Lung (tissue), 17 donors: ENCODE measurements at places on chromosomes 5 and 9.

DNA sequence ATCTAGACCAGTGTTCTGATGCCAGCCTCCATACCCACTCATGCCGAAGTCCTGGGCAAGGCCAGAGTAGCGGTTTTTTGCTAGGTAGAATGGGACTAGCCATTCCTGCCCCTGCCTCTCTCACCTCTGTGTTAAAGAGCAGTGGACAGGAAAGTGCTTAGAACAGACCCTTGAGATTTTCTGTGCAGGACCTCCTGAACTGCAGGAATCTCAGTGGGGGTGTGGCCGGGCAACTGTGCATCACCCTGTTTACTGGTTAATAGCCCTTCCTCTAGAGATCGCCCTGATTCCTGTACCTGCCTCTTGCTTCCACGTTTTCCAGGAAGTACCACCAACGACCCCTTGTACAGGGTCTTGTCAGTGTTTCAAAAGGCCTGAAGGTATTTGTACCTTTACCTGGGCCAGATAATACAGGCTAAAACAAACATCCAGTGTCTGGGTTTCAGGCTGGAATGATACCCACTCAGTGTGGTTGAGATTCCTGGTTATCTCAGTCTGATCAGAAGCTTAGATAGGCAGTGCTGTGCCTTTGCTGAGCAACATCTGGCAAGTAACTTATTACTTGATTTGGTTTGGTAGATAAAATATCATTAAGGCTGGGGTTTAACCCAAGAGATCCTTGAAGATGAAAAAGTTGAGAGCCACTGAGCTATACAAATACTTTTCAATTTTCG is 65.9 kb downstream of the RGS3 start:
- DNase-seq, result no peak

GRCh38 chr9:82894548-82894947 is 168.4 kb downstream of the RASEF start:
- peak; percentile 10 for DNase-seq

DNA sequence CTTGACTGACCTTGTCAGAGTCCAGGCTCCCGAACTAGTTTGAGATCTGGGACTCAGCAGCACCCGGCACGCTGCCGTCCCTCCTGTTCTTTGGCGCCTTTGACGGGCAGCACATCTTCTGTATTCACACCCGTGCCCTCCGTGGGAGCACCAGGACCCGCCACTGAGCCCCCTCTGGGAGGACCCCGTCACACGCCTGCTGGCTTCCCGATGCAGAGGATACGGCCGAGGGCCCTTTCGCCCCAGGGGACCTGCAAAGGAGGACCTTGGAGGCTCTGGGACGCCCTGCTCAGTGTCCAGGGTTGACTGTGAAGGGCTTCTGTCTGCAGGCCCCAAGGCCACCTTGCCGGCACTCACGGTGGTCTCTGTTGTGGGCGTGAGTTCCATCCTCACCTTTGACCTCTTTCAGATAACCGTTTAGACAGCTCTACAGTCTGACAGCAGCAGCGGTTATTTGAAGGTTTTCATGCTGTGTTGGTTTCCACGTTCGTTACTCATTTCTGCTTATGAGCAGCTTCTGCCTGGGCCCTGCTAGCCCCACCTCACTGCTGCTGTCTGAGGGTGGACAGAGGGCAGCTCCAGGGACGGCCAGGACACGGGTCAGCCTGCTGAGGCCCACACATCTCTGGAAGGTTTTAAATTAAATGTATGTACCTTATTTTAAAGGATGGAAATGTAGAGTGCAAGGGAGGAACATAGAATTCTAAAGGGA is 12.6 kb upstream of the EXOC3 start:
- no peak for DNase-seq

GRCh38 chr5:54820346-54821134 is 164.9 kb downstream of the ESM1 start:
- no peak for DNase-seq

DNA sequence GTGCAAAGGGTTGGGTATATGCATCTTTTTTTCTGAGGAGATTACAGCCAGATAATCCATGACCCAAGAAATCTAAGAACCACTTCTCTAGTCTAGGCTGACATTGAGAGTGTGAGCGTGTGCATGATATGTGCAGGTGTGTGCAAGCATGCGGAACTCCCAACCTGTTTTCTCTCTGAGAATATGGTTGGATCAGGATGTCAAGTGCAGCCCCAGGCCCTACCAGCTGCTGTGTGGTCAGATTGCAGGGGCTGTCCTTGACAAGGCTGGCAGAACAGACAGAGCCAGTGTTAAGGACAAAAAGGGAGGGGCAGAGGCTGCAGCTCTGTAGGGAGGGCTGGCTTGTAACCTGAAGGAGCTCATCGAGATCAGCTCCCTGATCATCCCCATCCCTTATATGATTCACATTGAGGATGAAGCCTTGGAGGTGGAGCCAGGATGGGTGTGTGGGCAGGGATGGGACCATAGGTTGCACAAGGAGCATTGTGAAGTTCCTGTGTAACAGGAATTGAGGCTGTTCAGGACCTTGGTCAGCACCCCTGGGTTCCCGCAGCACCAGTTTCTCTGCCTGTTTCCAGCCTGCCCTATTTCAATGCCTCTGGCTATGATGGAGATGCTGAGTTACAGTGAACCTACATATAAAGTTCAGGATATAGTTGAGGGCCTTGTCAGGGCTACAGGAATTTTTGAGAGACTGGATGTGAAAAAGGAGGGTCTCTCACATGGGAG is 52.6 kb upstream of the ARAP3 start:
- DNase-seq, result peak; percentile 63

DNA sequence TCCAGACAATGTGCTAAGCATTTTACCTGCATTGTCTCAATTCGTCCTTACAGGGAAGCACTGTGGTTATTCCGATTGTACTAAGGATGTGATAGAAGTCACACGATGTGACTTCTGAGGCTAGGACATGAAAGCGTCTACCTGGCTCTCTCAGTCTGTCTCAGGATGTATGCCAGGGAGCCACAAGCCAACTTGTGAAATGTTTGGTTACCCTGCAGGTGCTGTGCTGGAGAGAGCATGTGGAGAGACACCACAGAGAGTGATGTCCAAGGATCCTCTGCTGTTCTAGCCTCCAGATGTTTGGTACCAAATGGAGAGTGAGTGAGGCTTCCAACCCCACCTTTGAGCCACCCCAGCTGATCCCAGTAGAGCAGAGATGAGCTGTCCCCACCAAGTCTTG is 120.1 kb upstream of the IL12B start:
- no peak for DNase-seq

DNA sequence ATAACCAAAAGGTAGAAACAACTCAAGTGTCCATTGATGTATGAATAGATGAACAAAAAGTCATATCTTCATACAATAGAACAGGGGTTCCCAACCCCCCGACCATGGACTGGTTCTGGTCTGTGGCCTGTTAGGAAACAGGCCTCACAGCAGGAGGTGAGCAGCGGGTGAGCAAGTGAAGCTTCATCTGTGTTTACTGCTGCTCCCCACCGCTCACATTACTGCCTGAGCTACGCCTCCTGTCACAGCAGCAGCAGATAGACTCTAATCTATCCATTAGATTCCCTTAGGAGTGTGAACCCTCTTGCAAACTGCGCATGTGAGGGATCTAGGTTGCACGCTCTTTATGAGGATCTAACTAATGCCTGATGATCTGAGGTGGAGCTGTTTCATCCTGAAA is 478.0 kb downstream of the BRINP1 start:
- DNase-seq, result no peak

GRCh38 chr9:89427621-89428221 is 70.2 kb downstream of the SEMA4D start:
- DNase-seq, result no peak

GRCh38 chr5:179814090-179814489 is 6.6 kb upstream of the SQSTM1 start:
- DNase-seq, result no peak

DNA sequence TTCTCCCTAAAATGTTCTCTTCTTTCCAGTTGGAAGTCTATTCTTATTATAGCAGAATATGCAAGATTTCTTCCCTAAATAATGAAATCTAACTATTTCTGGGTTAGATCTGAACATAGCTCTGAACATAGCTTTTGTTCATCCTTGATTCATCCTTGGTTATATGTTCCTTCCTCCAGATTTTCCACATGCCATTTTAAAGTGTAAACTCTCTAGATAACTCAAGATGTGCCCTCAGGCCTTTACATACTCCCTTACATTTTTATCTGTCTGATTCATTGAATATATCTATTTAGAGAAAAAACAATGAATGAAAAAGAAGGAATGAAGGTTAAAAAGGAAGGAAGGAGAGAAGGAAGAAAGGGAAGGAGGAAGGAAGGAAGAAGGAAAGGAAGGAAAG is 100.9 kb downstream of the FBXO38 start:
- no peak for DNase-seq

GRCh38 chr5:127398508-127398907 is 107.9 kb downstream of the MEGF10 start:
- DNase-seq, result no peak

- no peak for DNase-seq
These were observed 142.0 kb downstream of the RMI1 start for GRCh38 chr9:84122572-84122971.

DNA sequence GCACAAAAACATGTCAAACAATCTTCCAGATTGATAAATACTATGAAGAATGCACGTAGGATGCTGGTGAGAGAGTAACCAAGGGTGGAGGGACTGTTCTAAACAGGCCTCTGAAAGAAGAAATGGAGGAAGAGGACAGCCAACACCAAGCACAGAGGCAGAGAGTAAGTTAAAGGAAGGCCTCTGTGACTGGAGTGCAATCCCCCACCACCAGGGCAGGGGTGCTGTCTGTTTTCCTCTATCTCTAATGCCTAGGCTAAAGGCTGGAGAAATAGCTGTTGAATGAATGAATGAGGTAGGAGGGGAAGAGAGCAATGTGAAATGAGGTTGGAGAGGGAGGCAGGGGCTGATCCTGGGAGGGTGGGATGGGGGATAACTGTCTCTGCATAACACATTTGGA is 88.9 kb downstream of the ANKRD55 start:
- no peak for DNase-seq

DNA sequence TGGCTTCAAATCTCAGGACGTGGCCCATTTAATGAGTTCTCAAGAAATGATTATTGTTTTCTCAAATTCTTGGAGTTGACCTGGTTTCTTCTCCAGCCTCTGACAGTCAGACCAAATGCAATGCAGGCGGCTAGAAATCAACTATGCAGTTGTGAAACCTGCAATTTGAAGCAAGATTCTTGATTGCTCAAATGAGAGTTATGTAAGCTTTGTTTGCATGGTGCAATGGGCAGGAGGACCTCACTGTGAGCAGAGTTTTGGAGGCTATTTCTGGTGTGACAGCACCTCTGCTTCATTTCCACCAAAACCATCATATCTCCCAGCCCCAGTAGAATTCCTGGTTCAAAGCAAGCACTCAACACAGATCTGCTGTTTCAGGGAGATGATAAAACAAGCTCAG is 500.0 kb upstream of the KLF4 start:
- DNase-seq, result peak; percentile 35

DNA sequence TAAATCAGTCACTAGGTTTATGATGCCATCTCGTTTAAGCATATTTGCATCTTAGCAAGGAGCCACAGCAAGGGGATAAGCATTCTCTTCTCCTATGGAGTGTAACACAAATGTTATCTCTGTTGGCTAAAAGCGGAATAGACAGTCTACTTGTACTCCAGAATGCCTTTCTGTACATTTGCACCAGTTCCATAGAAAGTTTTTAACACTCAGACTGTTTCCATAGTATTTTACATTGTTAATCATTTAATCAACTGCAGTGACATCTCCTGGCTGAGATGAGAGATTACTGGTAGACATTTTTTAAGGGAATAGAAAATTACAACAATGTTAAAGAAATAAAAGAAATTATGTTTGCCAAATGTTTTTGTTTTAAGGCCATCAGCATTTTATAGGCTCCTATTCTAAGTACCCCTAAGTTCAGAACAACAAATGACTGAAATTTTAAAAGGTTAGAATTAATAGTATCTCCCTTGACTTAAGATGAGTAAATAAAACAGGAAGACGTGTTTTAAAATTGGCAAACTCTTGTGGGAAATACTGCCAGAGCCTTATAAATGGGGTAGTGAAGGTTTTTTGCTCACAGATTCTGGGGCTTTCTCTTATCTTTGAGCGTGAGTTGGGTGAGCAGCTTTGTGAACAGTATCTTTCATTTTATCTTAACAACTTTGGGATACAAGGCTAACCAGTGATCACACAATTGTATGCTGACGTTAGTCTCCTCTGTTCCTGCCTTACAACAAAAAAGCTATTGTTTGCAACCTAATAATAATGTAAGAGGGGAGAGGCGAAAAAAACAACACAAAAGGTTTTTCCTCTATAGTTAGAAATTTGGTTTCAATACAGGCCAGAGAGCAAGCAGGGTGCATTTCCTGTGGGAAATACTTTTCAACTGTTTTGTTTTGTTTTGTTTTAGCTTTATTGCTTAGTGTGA is 294.3 kb downstream of the FBXL7 start:
- no peak for DNase-seq

GRCh38 chr5:10030219-10030831 is 219.4 kb downstream of the ATPSCKMT start:
- no peak for DNase-seq

- no peak for DNase-seq
These were observed 29.0 kb upstream of the HMCN2 start for GRCh38 chr9:130236436-130236985.

DNA sequence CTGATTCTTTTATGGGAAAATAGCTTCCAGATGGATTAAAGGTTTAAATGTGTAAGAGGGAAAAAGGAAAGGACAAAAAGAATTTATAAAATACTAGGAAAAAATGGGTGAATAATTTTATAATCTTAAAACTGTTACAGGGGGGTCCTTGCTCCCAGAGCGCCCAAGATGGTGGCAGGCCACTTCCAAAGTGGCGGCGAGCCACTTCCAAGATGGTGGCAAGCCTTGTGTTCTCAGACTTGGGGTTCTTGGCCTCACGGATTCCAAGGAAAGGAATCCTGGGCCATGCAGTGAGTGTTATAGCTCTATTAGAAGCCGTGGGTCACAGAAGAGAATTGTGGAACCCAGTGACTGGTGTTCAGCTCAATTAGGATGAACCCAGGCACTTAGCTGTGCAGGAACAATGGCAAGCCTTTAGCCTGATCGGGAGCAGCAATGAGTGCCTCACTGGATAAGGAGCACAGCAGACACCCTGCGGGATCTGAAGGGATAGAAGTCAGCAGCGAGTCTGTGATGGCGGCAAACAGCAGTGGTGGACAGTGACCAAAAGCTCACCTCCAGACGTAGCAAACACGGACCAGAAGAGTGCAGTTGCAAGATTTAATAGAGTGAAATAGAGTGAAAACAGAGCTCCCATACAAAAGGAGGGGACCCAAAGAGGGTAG is 83.2 kb upstream of the SNCAIP start:
- DNase-seq, result no peak

GRCh38 chr5:76794871-76795270 is 24.0 kb upstream of the F2RL1 start:
- peak; percentile 47 for DNase-seq

- peak; percentile 75 for DNase-seq
These were observed 12.7 kb upstream of the CCL27 start for GRCh38 chr9:34675048-34675714.

GRCh38 chr5:65695896-65696295 is 26.0 kb downstream of the SGTB start:
- no peak for DNase-seq

- no peak for DNase-seq
These were observed 43.2 kb downstream of the NPR3 start for GRCh38 chr5:32754284-32754683.
